A673 (cell line): ENCODE measurements at places on chromosomes 6 and 20. TPM values are rescaled to one million over a fixed set of nuclear protein-coding genes. Genes with fewer than 3 reads are reported as not detected.
A peak's percentile ranks its signal among the peaks of the same experiment; 100 is the strongest.

CALHM4 gene
- total RNA-seq, result not detected in 2 replicates

MUC21 gene
- not detected in 2 replicates for total RNA-seq

RBPJL gene
- total RNA-seq, result not detected in 2 replicates

SYNDIG1 gene
- 16.6 and 17.9 TPM in 2 replicates for total RNA-seq

OR2H2 gene
- total RNA-seq, result not detected in 2 replicates

DNA sequence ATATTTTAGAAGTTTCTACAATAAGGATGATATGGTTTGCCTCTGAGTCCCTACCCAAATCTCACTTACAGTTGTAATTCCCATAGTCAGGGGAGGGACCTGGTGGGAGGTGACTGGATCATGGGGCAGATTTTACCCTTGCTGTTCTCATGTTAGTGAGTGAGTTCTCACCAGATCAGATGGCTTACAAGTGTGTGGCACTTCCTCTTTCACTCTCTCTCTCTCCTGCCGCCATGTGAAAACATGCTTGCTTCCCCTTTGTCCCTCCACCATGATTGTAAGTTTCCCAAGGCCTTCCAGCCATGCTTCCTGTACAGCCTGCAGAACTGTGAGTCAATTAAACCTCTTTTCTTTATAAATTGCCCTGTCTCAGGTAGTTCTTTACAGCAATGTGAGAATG, 527.5 kb upstream of the ID4 start:
- no peak for DNase-seq

DNA sequence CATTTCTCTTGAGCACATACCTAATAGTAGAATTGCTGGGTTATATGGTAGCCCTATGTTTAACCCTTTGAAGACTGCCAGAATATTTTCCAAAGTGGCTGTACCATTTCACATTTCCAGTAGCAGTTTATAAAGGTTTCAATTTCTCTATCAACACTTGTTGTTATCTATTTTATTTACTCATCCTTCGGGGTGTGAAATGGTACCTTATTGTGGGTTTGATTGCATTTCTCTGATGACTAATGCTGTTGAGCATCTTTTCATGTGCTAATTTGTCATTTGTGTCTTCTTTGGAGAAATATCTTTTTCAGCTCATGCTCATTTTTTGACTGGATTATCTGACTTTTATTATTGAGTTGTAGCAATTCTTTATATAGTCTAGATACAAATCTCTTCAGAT, 5.4 kb downstream of the ENPP4 start:
- DNase-seq, result no peak

- DNase-seq, result no peak
Measured at GRCh38 chr6:154157706-154158105, 118.7 kb downstream of the OPRM1 start.

DNA sequence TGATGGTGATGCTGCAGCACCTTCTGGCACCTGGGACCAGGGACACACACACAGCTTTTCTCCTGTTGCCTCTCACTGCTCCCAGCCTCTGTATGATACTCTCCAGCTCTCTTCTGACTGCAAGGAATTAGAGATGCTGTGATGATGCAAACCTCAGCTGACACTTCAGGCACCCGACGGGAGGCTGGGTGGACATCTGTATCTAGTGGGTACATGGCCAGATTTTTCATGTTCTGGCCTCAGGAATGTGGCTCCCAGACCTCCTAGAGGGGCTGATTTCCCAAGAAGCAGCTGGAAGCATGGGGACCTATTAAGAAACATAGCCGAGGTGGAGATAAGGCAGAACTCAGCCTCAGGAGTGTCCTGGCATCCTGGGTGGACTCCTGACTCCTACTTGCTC, 6.8 kb upstream of the EPB41L1 start:
- DNase-seq, result no peak

- no peak for DNase-seq
Measured at GRCh38 chr20:40657526-40657925, 31.5 kb downstream of the MAFB start.

- DNase-seq, result peak; percentile 63
Measured at GRCh38 chr6:33375143-33375671, 16.4 kb upstream of the KIFC1 start.

- DNase-seq, result no peak
Measured at GRCh38 chr6:127225497-127225896, 41.2 kb upstream of the RNF146 start.

- no peak for DNase-seq
Measured at GRCh38 chr6:9875605-9876353, 539.1 kb downstream of the TFAP2A start.

GRCh38 chr6:138410972-138411880, 7.2 kb downstream of the HEBP2 start:
- no peak for DNase-seq

DNA sequence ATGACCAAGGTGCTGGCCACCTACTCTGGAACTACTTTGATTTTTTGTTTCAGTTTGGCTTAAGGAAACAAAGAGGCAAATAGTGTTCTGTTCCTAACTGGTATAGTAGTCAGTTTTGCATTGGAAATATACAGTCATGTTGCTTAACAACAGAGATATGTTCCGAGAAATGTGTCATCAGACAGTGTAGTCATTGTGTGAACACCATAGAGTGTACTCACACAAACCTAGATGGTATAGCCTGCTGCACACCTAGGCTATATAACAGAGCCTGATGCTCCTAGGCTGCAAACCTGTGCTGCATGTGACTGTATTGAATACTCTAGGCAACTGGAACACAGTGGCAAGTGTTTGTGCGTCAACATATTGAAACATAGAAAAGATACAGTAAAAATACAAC, 80.4 kb downstream of the ARID1B start:
- DNase-seq, result no peak

DNA sequence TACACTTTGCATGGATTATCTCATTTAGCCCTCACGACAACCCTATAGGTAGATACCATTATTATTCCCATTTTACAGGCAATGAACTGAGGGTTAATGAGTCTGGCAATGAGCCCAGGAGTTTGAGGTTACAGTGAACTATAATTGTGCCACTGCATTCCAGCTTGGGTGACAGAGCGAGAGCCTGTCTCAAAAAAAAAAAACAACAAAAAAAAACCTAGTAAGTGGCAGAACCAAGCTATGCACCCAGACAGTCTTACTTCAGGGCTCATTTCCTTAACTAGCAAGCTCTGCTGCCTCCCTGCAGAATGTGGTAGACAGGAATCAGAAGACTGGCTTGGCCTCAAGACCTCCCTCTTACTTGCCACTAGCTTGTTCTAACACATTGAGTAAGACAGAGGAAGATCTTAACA, 71.9 kb upstream of the RREB1 start:
- no peak for DNase-seq

DNA sequence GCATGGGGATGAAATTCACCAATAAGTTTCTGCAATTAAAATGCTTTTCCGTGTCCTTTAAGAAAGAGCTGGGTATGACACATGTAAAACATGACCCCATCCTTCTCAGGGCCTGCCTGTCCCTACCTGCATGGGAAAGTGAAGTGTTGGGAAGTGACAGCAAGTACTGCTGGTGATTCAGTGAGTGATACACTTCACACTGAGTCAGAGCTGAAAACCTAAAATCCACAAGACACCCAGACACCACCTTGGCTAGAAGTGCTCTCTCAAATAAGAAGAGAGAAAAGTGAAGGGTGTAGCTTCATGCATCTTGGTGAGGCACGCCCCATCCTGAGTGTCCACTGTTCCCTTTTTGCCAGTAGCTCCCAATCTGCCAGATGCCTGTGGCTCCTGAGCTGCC, 3.3 kb downstream of the RAB22A start:
- DNase-seq, result no peak

- no peak for DNase-seq
Measured at GRCh38 chr6:167295495-167296292, 4.6 kb downstream of the UNC93A start.
